ENCODE measurements at places on chromosomes 5 and 9. TPM values are rescaled to one million over a fixed set of nuclear protein-coding genes. Genes with fewer than 3 reads are reported as not detected.

RFX3 gene
- 44.0 TPM for total RNA-seq

GRCh38 chr5:160054047-160054446 is 45.1 kb downstream of the TTC1 start:
- H3K27ac ChIP-seq, result no peak overlapping the region
- no peak for DNase-seq
- H3K36me3 ChIP-seq, result peaks cover 30% of the 10 kb centered on the region
- no peaks in the 10 kb centered on the region for H3K27me3 ChIP-seq
- H3K4me3 ChIP-seq, result no peak overlapping the region
- no peaks in the 10 kb centered on the region for H3K4me1 ChIP-seq

SETX gene
- 66.3 TPM for total RNA-seq

ASPN gene
- total RNA-seq, result 142 TPM

- DNase-seq, result no peak
- no peak overlapping the region for H3K4me3 ChIP-seq
- no peaks in the 10 kb centered on the region for H3K27me3 ChIP-seq
- H3K36me3 ChIP-seq, result no peaks in the 10 kb centered on the region
- H3K4me1 ChIP-seq, result no peaks in the 10 kb centered on the region
- H3K27ac ChIP-seq, result no peak overlapping the region
Observed at GRCh38 chr5:127254729-127255284, 35.8 kb upstream of the MEGF10 start.

DNA sequence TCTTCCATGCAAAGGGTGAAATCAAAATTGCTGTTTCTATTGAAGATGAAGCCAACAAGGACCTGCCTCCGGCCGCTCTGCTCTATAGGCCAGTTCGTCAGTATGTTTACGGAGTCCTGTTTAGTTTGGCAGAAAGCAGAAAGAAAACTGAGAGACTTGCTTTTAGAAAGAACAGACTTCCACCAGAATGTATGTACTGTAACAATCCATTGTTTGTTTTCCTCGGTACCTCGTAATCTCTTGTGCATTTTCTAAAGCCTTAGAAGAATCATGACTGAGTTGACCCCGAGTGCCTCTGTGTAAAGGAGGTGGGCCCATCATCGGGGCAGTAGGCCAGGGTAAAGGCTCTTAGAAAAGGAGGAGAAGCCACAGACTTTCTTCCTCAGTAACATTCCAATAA is 44.2 kb upstream of the PHF2 start:
- no peak overlapping the region for H3K27ac ChIP-seq
- H3K36me3 ChIP-seq, result peaks cover 23% of the 10 kb centered on the region

DNA sequence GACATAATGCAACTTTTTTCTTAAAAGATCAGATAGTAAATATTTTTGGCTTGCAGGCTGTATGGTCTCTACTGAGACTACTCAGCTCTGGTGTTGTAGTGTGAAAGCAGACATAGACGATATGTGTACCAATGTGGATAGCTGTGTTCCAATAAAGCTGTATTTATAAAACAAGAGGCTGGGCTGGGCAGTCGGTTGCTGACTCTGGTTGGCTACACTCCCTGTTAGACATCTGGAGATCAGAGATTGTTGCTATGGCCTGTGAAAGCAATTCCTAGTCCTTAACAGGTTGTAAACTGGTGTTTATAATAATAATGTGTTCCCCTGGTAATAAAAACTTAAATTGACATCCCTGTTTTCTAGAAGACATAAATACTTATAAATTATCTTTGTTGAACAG is 24.4 kb upstream of the SCAMP1 start:
- H3K4me3 ChIP-seq, result no peak overlapping the region
- H3K27ac ChIP-seq, result no peak overlapping the region
- DNase-seq, result no peak
- H3K27me3 ChIP-seq, result no peaks in the 10 kb centered on the region
- H3K4me1 ChIP-seq, result no peaks in the 10 kb centered on the region
- no peaks in the 10 kb centered on the region for H3K36me3 ChIP-seq

PAPPA gene
- 2.5 TPM for total RNA-seq

CDHR2 gene
- total RNA-seq, result 0.20 TPM

GRCh38 chr9:136806067-136806466 is 1.7 kb upstream of the RABL6 start:
- peaks cover 27% of the 10 kb centered on the region for H3K4me1 ChIP-seq
- peaks cover 55% of the 10 kb centered on the region for H3K36me3 ChIP-seq
- no peak overlapping the region for H3K4me3 ChIP-seq
- H3K27ac ChIP-seq, result no peak overlapping the region
- H3K27me3 ChIP-seq, result peaks cover 10% of the 10 kb centered on the region

FBXO38 gene
- 51.7 TPM for total RNA-seq

GRCh38 chr5:17056141-17056631 is 120.1 kb upstream of the MYO10 start:
- no peaks in the 10 kb centered on the region for H3K27me3 ChIP-seq
- H3K4me1 ChIP-seq, result peaks cover 5% of the 10 kb centered on the region
- no peaks in the 10 kb centered on the region for H3K36me3 ChIP-seq
- H3K4me3 ChIP-seq, result no peak overlapping the region
- DNase-seq, result no peak
